ENCODE measurements at places on chromosomes 5 and 9.

- H3K4me1 ChIP-seq: peaks cover 7% of the 10 kb centered on the region
- no peaks in the 10 kb centered on the region for H3K36me3 ChIP-seq
- no peak overlapping the region for H3K4me3 ChIP-seq
- DNase-seq: no peak
- H3K27ac ChIP-seq: no peak overlapping the region
- peaks cover 79% of the 10 kb centered on the region for H3K27me3 ChIP-seq
These were observed 9.1 kb downstream of the PRDM6 start for GRCh38 chr5:123097871-123098735.

DNA sequence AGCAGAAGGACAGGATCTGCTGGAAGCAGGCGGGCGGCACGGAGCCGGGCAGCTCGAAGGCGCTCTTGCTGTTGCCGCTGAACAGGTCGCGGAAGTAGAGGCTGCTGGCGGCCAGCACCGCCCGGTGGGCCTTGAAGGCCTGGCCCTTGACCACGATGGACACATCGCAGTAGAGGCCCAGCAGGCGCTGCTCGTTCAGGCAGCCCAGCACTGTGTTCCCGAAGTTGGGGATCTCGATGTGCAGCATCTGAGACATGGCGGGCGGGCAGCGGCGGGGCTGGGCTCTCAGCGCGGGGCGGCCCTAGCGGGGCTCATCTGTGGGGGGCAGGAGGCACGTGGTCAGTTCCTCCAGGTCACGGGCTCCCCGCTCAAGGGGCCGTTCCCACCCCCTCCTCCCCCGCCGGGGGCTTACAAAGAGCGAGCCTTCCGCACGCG, 44.8 kb downstream of the NACC2 start:
- DNase-seq: no peak
- peaks cover 6% of the 10 kb centered on the region for H3K27me3 ChIP-seq
- no peaks in the 10 kb centered on the region for H3K36me3 ChIP-seq
- H3K4me3 ChIP-seq: no peak overlapping the region
- no peaks in the 10 kb centered on the region for H3K4me1 ChIP-seq
- no peak overlapping the region for H3K27ac ChIP-seq

GRCh38 chr5:115785381-115786065, 30.9 kb downstream of the CDO1 start:
- no peak overlapping the region for H3K4me3 ChIP-seq
- no peak overlapping the region for H3K27ac ChIP-seq
- no peaks in the 10 kb centered on the region for H3K36me3 ChIP-seq
- no peaks in the 10 kb centered on the region for H3K4me1 ChIP-seq

GRCh38 chr5:83777856-83778255, 57.2 kb upstream of the HAPLN1 start:
- no peaks in the 10 kb centered on the region for H3K36me3 ChIP-seq
- H3K4me1 ChIP-seq: no peaks in the 10 kb centered on the region
- no peak overlapping the region for H3K27ac ChIP-seq
- DNase-seq: no peak
- no peak overlapping the region for H3K4me3 ChIP-seq

DNA sequence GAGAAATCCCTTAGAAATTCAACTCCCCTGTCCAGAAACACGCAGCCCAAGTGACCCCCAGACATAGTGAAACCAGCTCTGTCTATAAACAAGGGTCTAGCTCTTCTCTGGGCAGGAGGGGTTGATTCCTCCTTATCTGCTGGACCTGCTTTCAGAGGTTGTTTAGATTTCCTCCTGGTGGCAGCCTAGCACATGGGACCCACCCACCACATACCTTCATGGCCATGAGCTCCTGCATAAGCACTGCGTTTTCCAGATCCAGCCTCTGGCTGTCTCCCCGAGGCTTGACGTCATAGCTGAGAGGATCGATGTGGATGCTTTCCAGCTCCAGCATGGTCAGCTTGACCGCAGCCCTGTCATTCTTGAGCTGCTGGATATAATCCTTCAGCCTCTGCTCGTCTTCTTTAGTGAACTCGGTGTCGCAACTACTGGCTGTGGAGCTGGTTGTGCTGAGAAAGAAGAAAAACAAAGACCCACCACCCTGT, 77.0 kb downstream of the DCP2 start:
- no peak overlapping the region for H3K4me3 ChIP-seq
- no peaks in the 10 kb centered on the region for H3K36me3 ChIP-seq
- no peak for DNase-seq
- no peaks in the 10 kb centered on the region for H3K27me3 ChIP-seq
- H3K4me1 ChIP-seq: peaks cover 13% of the 10 kb centered on the region
- no peak overlapping the region for H3K27ac ChIP-seq

DNA sequence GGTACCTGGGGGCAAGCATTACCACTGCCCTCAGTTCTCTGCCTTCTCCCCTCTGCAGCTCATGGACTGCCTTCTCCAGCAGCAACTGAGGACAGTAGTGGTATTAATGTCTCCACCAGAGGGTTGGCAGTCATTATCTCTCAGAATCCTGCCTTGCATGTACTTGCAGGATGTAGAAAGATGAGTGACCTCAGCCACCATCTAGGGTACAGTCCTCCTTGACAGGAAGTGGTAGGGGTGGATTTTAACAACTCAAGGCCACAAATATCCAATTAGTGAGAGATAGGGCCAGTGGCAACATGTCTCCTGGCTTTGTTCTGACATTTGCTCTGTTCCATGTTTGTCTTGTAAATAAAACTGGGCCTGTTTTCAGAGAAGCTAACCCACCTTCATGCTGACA, 47.2 kb downstream of the F2R start:
- H3K4me3 ChIP-seq: no peak overlapping the region
- no peak for DNase-seq
- peaks cover 10% of the 10 kb centered on the region for H3K4me1 ChIP-seq
- H3K27me3 ChIP-seq: peaks cover 15% of the 10 kb centered on the region

GRCh38 chr5:149583394-149583793, 2.1 kb downstream of the ARHGEF37 start:
- no peak for DNase-seq
- H3K36me3 ChIP-seq: no peaks in the 10 kb centered on the region
- no peak overlapping the region for H3K4me3 ChIP-seq
- H3K27ac ChIP-seq: no peak overlapping the region

All from T-helper 2 cell treated with Interferon-gamma antibody and Interleukin-4, amounts not matched to agents 5 μg/mL and 100 μg/mL, for 36 hours (primary cell).